ENCODE measurements at places on chromosomes 16 and 17.

DNA sequence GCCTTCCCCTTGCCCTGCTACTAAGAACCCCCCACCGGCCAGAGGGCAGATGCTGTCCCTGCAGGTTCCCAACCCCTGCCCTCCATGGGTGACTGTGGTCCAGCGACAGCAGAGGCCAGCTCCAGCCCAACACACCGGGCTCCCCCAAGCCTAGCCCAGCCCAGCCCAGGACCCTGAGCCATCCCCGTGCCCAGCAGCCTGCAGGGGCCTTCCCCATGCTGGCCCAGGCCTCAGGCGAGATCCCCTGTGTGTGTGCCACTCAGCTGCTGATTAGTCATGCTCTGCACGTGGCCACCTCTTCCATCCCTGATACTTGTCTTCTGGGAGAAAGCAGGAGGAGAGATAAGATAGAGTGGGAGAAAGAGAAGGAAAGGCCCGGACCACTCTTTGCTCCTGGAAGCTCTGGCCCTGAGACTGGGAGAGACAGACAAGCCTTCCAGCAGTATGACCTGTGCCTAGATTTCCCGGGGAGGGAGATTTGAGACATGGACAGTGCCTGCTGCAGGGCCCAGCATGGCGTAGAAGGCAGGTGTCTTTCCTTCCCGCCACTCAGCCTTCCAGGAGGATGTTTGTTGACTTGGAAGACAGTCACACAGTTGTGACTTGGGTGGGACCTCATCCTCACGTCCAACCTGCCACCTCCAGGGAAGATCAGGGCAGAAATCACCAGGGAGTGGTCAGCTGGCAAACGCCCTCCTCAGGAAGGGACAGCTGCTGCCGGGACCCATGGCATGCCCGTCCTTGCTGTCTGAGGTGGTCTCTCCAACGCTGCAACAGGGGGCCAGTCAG lies 41.3 kb upstream of the RASD1 start:
- no peak for DNase-seq

DNA sequence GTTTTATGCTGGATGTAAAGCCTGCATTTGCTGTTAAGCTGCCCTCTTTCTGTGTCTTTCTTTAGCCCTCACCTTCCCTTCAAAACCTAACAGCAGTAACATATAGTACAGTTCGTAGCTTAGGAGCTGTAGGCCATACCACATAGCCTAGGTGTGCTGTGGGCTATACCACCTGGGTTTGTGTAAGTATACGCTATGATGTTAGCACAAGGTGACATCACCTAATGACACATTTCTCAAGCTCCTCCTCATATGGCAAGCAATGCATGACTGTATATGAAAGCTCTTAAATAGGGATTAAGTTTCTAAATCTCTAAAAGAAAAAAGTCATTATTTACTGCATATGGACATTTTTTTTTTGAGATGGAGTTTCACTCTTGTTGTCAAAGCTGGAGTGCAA lies 57.8 kb upstream of the TMEM97 start:
- no peak for DNase-seq

- peak; percentile 20 for DNase-seq
Measured at GRCh38 chr17:39164675-39165143, 1.3 kb downstream of the ARL5C start.

DNA sequence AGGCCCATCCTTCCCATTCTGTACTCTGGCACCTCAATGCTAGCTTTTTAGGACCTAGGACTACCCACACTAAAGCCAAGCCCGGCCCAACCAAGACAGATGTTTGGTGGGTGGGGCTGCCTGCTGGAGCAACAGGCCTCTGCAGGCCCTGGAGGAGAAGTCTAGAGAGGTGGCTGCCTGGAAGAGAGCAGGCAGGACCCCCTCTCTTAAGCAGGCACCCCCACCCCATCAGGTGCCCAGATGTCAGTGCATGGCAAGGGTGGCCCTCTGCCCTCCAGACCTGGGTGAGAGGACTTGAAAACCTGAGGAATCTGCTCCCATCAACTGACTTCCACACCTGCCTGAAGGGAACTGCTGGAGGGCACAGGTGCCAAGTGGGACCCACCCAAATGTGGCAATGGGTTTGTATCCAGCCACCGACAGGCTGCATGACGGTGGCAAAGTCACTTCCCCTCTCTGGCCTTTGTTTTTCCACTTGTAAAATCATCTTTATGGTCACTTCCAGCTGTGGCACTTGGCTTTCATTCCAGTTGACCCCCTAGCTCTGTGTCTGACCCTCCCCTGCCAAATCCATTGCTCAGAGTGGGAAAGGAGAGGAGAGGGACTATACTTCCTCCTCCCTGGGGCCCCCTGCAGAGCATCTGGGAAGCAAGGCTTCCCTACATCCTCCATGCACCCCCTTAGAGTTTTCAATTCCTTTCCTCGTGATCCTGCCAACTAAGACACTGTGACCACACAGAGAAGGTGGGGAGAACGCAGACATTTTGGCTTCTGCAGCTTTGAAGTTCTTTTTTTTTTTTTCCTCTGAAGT lies 1.7 kb upstream of the STAT5A start:
- no peak for DNase-seq

GRCh38 chr17:47995241-47995935 lies 24.5 kb downstream of the CDK5RAP3 start:
- DNase-seq, result no peak

GRCh38 chr16:31875112-31875803 lies 1.7 kb downstream of the ZNF267 start:
- no peak for DNase-seq

DNA sequence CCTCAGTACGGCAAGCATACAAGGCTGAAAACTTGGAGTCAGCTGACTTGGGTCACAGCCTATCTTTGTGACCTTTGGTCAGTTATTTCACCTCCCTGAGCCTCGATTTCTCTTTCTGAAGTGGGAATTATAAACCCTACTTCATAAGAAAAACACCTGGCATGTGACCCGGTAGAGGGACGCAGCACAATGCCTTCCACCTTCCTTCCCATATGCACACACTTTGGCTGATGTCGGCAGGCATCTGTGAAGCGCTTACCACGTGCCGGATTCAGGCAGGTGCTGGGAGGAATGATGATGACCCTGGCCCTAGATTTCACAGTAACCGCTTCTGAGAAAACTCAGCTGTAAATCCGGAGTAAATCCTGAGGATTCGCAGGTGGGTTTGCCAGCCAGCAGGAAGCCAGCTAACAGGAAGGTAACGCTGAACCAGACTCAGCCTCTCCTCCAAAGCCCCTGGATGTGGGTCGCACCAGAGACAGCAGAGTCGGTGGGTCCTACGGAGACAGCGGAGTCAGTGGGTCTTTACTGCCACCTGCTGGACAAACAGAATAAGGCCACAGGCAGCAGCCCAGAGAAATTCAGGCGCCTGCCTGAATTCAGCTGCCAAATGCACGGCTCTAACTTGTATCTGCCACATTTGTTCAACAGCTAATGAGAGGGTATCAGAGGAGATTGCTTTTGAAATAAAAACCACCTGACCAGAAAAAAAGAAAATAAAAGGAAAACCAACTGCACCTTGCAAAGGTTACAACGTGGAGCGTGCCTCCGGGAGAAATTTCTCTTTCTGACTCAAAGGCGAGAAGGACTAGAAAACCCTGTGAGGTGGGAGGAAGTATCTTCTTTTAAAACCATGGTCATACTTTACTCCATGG lies 16.6 kb downstream of the COPRS start:
- peak; percentile 59 for DNase-seq

- DNase-seq, result no peak
Measured at GRCh38 chr17:61128661-61129115, 271.0 kb upstream of the TBX2 start.

DNA sequence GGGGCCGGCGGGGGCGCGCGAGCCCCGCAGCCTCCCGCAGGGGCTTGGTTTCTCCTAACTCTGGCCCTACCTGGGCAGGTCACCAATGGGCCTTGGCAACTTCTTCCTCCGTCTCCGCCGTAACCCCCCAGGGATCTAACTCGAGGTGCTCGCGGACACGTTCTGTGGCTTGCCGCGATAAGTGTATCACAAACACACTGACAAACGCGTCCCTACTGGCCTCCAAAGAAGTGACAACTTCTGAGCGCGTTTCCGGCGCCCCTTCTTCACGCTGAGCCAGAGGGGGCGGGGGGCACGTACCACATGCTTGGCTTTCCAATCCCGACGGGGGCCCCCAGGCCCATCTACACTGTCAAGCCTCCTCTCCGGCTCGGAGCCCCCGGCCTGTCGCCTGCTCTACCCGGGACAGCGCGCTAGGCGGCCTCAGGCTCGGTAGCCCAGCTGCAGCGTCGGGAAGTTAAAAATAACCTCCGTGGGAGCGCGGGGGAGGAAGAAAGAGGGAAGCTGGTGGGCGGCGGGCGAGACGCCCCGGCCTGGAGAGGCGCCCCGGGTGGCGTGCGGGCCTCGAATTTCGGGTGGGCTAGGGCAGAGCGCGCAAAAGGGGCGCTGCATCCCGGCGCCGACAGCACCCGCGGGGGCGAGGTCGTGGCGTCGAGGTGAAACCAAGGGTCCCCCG lies 725 bp upstream of the SPHK1 start:
- no peak for DNase-seq

GRCh38 chr16:4306470-4307214 lies 9.2 kb upstream of the GLIS2 start:
- DNase-seq, result no peak

GRCh38 chr17:7589204-7589868 lies 558 bp downstream of the SOX15 start:
- peak; percentile 59 for DNase-seq

- DNase-seq, result no peak
Measured at GRCh38 chr16:78092758-78093157, 6.7 kb upstream of the WWOX start.

DNA sequence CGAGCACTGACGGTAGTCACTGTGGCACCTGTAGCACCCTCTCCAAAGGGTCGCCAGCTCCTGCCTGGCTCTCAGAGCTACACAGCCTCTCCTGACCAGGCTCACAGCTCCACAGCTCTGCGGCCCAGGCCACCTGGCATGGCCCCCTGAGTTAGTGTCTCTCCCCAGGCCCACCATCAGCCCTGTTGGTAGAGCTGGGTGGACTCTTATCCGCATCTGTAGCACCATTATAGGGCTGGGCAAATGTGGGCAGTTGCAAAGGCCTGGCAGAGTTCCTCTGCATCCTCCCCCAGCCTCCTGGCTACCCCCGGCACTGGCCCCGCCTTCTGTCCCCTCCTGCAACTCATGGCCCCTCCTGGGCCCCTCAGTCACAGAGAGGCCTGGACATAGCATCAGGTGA lies 18.2 kb downstream of the SCGB1C2 start:
- DNase-seq, result no peak

GRCh38 chr17:55742272-55743102 lies 8.4 kb upstream of the PCTP start:
- DNase-seq, result no peak

GRCh38 chr17:14582996-14583395 lies 282.1 kb downstream of the HS3ST3B1 start:
- DNase-seq, result no peak

- no peak for DNase-seq
Measured at GRCh38 chr17:4858882-4859260, 25.7 kb downstream of the MINK1 start.

DNA sequence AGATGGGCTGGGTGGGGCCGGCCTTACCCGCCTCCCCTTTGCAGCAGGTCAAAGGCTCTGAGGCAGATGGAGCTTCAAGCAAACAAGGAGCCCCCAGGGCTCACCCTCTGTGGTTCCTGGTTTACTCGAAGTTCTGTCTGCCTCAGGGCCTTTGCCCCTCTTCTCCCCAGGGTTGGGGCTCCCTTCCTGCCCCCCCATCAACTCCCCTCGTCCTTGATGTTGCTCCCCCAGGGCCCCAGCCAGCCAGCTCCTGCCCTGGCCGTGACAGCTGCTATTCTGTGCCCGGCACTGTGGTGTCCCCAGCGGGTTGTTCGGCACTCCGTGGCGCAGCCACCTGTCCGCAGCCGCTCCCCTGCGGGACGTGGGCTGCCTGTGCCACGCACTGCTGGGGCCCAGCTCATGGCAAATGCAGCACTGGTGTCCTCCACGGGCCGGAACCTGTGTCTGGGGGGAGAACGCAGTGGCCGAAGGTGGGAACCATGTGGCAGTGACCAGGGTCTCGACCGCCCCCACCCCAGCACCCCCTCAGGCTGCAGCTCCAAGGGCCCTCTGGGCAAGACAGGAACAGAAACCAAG lies 4.3 kb upstream of the METRN start:
- DNase-seq, result no peak

DNA sequence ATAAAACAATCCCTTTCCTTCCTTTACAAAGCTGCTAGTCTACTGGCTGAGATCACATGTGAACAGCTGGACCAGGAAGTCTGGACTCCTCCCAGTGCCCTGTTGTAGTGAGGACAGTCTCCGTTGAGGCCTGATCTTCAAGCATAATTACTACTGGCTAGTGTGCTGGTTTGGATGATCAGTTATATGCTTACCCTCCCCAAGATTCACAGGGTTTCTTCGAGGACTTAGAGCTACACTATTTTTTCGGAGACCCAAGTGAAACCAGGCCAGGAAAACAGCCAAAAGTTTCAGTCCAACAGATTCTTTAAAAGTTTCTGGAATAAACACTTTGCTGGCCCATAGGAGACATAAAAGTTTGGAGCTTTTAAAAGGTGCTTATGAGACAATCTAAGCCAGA lies 194.9 kb upstream of the CDH11 start:
- no peak for DNase-seq

All from NCI-H748 treated with DMSO at 0.1 percent for 48 hours (cell line).